Muscle of leg (tissue), 16 donors: ENCODE measurements at places on chromosomes 3 and 15. TPM values are rescaled to one million over a fixed set of nuclear protein-coding genes. Genes with fewer than 3 reads are reported as not detected.

DNA sequence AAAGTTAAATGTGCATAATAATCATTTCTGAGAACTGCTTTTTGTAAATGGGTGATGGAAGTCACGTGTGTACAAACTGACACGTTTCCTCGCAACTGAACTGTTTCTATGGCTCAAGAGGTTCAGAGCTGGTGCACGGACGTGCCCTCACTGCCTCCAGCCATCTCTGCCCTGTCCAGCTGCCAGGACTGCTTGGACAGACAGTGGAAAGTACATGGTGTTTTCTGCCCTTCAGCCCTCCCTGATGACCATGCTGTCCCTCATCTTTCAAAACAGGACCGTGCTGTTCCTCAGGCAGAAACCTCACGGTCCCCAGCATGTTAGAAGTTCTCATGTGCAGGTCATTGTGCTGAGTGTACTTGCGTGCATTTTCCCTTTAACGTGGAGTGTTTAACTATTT, 38.7 kb downstream of the GJD2 start:
- no peak overlapping the region for H3K4me3 ChIP-seq
- no peaks in the 10 kb centered on the region for H3K36me3 ChIP-seq
- peak; percentile 17 for DNase-seq
- H3K4me1 ChIP-seq, result peaks cover 21% of the 10 kb centered on the region

- H3K4me3 ChIP-seq, result no peak overlapping the region
- no peaks in the 10 kb centered on the region for H3K36me3 ChIP-seq
- H3K27ac ChIP-seq, result no peak overlapping the region
- no peak for DNase-seq
Observed at GRCh38 chr15:76197703-76198455, 113.4 kb downstream of the ETFA start.

GRCh38 chr15:40111888-40112287, 3.2 kb upstream of the BMF start:
- no peaks in the 10 kb centered on the region for H3K36me3 ChIP-seq
- DNase-seq, result no peak
- H3K4me3 ChIP-seq, result no peak overlapping the region

- no peaks in the 10 kb centered on the region for H3K4me1 ChIP-seq
- H3K4me3 ChIP-seq, result no peak overlapping the region
- no peaks in the 10 kb centered on the region for H3K36me3 ChIP-seq
- DNase-seq, result peak; percentile 32
Observed at GRCh38 chr3:18655827-18656226, 230.7 kb upstream of the SATB1 start.

GRCh38 chr3:107850681-107851080, 240.2 kb downstream of the CD47 start:
- H3K27ac ChIP-seq, result no peak overlapping the region
- H3K4me1 ChIP-seq, result no peaks in the 10 kb centered on the region
- no peaks in the 10 kb centered on the region for H3K27me3 ChIP-seq
- H3K36me3 ChIP-seq, result no peaks in the 10 kb centered on the region
- H3K4me3 ChIP-seq, result no peak overlapping the region

GRCh38 chr3:142642956-142643355, 46.8 kb downstream of the PLS1 start:
- no peak overlapping the region for H3K27ac ChIP-seq
- H3K4me1 ChIP-seq, result no peaks in the 10 kb centered on the region
- no peaks in the 10 kb centered on the region for H3K27me3 ChIP-seq
- H3K36me3 ChIP-seq, result no peaks in the 10 kb centered on the region

The SKOR1 gene
- total RNA-seq, result 0.31 TPM

The KNL1 gene
- total RNA-seq, result 8.7 TPM

The SCN5A gene
- 1.9 TPM for total RNA-seq

DNA sequence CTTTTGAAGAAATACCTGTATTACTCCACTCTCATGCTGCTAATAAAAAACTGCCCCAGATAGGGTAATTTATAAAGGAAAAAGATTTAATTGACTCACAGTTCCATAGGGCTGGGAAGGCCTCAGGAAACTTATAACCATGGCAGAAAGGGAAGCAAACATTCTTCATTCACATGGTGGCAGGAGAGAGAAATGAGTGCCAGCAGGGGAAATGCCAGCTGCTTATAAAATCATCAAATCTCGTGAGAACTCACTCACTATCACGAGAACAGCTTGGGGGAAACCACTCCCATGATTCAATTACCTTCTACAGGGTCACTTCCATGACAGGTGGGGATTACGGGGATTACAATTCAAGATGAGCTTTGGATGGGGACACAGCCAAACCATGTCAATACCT, 18.7 kb downstream of the MFSD1 start:
- no peaks in the 10 kb centered on the region for H3K27me3 ChIP-seq
- H3K36me3 ChIP-seq, result peaks cover 16% of the 10 kb centered on the region
- H3K27ac ChIP-seq, result no peak overlapping the region
- H3K4me3 ChIP-seq, result no peak overlapping the region
- H3K4me1 ChIP-seq, result no peaks in the 10 kb centered on the region

- H3K4me1 ChIP-seq, result peaks cover 36% of the 10 kb centered on the region
- no peak for DNase-seq
- H3K4me3 ChIP-seq, result no peak overlapping the region
- H3K27me3 ChIP-seq, result no peaks in the 10 kb centered on the region
- H3K27ac ChIP-seq, result no peak overlapping the region
Observed at GRCh38 chr3:52494445-52494844, 693 bp upstream of the STAB1 start.

The ZBTB20 gene
- 16.6 TPM for total RNA-seq

DNA sequence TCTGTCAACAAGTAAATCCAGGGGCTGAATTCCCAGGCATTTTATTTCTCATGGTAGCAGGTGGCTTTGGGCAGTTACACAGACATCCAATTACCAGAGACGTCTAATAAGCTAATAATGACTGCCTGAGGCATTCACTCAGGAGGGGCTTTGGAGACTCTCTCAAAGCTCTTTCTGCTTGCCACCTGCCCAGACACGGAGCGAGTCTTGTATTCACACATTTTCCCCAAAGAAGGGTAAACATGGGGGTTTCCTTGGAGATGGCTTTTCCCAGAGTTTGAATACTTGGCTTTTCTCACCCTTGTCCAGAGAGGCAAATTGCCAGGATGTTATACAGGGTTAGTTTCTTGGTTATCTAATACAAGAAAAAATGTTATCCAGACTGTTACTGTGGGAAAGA, 132.6 kb downstream of the DIPK2A start:
- no peak overlapping the region for H3K27ac ChIP-seq
- DNase-seq, result peak; percentile 73
- H3K27me3 ChIP-seq, result no peaks in the 10 kb centered on the region

The PPP1R14D gene
- not detected for total RNA-seq

- H3K36me3 ChIP-seq, result peaks cover 18% of the 10 kb centered on the region
- H3K27ac ChIP-seq, result peak overlapping the region; percentile 10
- H3K4me3 ChIP-seq, result no peak overlapping the region
- peak; percentile 33 for DNase-seq
Observed at GRCh38 chr3:48747706-48748105, 30.7 kb upstream of the IP6K2 start.
